MCF 10A (cell line): ENCODE measurements at places on chromosomes 13 and 19.

DNA sequence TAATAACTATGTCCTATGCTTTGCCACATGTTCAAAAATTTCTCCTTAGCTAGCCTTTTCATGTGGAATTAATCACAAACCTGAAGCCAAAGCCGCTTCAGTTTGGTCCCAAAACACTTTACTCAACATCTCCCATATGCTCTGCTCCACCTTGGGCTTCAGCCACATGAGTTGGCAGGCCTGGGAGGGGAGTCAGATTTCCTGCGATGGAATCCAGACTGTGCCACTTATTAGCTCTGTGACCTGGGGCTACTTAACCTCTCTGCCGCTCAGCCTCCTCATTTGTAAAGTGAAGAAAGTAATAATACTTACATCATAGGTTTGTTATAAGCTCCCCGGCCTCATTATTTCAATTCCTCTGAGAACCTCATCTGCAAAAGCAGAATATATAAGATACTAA is 272.0 kb downstream of the LMO7 start:
- peak; percentile 5 for DNase-seq

- DNase-seq: no peak
Observed at GRCh38 chr13:105395041-105395440, 1140.4 kb downstream of the EFNB2 start.

DNA sequence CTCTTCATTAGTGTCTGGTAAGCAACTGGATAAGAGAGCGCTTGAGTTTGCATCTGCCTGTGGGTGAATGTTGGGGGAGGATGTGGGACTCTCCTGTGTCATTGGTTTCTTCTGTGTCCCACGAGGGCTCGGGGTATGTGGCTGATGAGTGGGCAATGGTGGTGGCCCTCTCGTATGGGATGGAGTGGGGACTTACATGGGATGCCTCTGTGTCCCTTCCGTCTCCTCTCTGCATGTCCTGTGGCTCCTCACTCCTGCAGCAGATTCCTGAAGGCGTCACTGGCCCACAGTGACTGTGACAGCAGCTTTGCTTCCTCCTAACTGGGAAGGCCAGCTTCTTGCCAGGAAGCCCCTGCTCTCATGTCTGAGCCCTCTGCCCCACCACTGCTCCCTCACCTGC is 2.6 kb upstream of the LRP3 start:
- DNase-seq: no peak

GRCh38 chr13:22126433-22127021 is 455.7 kb downstream of the FGF9 start:
- DNase-seq: no peak

DNA sequence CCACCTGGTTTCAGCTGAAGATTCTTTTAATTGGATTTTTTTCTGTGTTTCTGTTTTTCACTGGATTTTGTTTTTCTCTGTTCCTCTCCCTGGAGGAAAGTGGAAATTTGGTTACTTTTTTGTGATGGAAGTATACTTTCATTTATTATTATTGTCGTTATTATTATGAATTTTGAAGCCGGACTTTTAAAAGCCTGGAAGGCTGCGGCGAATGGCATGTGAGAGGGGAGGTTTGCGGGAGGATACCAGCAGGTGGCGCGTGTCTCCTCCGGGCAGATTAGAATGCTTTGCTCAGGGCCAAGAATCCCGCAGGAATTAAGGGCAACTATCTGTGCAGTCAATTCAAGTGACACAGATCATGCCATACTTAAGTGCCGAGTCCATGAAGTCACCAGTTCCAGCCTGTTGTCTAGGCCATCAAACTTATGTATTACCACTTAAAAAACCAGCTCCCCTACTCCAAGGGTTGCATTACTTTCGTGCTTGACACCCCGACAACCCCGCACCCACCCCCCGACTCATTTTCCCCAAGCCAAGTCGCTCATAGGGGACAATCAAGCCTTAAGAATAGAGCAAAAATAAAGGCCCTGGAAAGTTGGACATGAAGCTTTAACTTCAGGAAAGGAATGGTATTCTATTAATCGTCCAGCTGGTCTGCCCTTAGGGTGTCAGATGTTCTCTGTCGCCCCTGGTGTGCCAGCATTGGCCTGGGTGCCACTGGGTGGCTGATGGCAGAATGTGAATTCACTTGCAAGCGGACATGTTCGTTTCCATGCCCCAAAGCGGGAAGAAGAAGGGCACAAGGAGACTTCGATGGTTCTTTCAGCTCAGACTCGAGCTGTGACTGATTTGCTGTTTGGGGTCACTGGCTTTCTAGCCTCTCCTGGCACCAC is 1.3 kb upstream of the LRCH1 start:
- peak; percentile 77 for DNase-seq

- DNase-seq: peak; percentile 26
Observed at GRCh38 chr19:38769635-38770211, 3.6 kb downstream of the LGALS7 start.

GRCh38 chr13:110206185-110206584 is 100.8 kb downstream of the COL4A1 start:
- no peak for DNase-seq

DNA sequence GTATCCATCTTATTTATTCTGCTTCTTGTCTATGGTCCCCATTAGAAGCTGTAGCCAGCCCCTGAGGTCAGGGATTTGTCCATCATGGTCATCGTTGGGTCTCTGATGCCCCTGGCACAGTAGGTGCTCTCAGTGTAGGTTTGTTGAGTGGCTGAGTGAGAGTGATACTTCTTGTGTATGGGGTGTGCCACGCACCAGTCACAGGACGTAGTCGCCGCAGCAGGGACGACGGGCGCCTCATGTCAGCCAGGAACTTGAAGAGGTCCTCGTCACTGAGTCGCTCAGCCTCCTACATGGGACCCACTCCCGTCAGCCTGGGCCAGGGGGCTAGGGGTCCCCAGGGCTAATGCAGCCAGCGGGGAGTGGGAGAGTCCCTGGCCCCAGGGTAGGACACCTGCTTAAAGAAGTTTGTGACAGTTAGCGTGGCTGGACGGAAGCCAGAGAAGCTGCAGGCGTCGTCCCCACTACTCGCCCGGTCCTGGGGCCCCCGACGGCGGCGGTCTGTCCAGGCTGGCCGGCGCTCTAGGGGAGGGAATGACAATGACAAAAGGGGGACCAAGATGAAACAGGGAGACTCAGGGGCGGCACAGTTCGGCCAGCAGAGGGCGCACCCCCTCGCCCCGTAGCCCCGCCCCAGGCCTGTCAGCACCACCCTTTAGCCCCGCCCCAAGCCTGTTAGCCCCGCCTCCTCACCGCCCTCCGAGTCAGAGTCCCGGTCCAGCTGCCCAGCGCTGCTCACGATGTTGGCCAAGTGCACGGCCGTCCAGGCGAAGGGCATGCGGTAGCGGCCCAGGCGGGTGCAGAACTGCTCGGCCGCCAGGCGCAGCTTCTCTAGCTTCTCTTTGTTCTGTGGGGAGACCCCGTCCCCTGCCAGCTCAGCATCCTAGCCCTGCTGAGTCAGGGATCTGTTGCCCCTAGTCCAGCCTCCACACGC is 3.7 kb downstream of the ANGPTL8 start:
- DNase-seq: peak; percentile 91

DNA sequence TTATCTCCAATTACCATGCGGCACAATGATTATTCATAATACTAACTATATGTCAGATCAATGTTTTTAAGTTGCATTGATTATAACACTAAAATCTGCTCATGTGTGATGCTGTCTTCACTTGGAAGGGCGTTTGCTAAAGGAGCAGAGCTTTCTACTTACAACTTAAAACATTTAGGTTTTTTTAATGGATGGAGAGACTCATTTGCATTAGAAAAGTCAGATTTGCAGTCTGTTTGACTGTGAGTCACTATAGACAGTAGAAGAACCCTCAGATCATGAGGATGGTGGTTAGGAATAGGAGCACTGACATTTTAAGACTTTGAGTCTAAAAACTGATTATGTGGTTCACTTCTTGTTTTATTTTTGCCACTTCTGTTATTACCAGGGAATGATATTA is 364.6 kb downstream of the HS6ST3 start:
- no peak for DNase-seq

- peak; percentile 24 for DNase-seq
Observed at GRCh38 chr13:54185785-54186184, 1157.2 kb downstream of the OLFM4 start.

GRCh38 chr19:37914908-37915307 is 7.9 kb downstream of the SIPA1L3 start:
- no peak for DNase-seq

DNA sequence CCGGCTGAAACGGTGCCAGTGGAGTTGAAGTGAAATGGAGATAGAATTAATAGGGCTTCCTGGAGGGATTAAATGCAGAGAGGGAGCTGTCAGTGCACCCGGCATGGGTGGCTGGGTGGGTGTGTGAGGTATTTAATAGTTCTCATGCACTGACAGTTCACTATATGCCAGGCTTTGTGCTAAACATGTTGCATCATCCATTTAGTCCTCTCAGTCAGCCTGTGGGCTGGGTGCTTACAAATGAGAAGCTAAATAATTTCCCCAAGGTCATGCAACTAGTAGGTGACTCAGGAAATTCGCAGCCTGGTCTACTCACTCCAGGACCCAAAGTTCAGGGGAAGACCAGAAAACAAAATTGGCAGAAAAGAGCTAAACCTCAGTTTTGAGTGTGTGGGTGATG is 63.5 kb upstream of the SPATA13 start:
- DNase-seq: peak; percentile 40

- peak; percentile 14 for DNase-seq
Observed at GRCh38 chr13:72290962-72291681, 424.1 kb upstream of the DACH1 start.

DNA sequence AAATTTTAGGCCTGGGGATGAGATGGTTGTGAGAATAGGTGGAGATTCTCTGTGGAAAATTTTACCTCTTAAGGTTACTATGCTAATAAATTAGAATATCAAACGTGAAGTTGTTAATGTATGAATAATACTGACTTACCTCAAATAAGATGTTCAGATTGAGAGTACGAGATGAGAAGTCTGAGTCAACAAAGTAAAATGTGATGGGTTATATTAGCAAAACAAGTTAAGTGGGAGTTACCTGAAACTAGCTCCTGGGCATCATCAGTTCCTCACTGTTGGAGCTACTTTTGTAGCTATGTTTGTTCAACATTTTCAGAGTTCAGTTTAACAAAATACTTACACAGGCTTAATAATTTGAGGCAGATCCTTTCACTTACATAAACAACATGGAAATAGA is 108.6 kb downstream of the PIBF1 start:
- DNase-seq: no peak

DNA sequence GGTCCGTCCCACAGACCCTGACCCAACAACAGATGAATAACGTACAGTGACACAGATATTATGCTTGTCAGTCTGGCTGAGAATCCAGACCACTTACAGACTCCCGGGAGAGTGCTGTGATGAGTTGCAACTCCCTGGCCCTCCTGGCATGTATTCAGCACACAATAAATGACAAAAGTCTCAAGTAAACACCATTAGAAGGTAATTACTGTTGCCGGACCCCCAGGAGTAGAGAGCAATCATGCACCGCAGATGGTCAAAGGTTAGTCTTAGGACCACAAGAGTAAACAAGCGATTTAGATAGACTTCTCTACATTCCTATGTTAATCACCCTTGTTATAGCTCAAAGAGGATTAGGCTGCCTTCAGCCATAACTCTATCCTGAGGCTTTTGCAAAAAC is 726.4 kb upstream of the GPC6 start:
- DNase-seq: no peak

GRCh38 chr13:101499406-101499805 is 46.9 kb downstream of the ITGBL1 start:
- DNase-seq: no peak

GRCh38 chr13:39596685-39597084 is 6.3 kb downstream of the LHFPL6 start:
- no peak for DNase-seq

DNA sequence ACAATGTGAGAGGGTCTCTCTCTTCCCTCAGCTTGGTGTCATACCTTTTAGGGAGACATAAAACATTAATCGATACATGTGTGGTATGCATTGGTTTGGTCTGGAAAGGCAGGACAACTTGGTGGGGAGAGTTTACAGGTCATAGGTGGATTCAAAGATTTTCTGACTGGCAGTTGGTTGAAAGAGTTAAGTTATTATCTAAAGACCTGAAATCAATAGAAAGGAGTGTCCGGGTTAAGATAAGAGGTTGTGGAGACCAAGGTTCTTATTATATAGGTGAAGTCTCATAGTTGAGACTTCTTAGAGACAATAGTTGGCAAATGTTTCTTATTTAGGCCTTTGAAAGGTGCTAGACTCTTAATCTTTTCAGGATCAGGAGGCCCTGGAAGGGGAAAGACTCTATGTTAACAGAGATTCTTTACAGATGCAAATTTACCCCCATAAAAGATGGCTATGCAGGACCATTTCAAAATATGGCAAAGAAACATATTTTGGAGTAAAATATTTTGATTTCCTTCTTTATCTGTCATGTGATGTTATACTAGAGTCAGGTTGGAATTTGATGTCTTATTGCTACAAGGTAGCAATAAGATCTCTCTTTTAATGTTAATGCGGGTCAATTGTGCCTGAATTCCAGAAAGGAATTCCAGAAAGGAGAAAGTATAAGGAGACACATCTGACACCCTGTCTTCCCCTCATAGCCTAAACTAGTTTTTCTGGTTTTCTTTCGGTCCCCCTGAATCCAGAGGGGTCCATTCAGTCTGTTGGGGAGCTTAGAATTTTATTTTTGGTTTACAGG is 59.2 kb upstream of the RCBTB2 start:
- no peak for DNase-seq

- no peak for DNase-seq
Observed at GRCh38 chr19:46213156-46213555, 16.4 kb upstream of the IGFL1 start.

- no peak for DNase-seq
Observed at GRCh38 chr19:16435999-16436650, 35.6 kb downstream of the EPS15L1 start.

GRCh38 chr19:36771261-36772231 is 1.1 kb downstream of the ZNF850 start:
- DNase-seq: no peak

DNA sequence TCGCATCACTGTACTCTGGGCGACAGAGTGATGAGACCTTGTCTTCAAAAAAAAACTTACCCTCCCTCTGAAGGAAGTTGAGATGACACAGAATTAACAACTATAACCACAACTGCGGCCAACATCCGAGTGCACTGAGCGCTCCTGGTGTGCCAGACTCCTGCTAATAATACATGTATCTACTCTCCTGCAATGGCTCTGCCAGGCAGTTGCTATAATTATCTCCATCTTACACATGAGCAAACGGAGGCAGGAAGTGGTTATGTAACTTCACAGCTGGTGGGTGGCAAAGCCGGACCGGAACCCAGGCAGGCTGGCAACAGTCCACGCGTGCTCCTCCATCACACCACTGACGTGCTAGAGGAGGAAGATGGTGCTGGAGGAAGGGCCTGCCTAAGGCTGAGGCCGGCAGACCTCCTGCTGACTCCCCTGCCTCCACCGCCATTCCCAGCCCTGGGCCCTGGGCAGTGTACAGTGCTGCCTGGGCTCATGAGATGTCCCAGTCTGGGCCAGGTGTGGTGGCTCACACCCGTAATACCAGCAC is 12.6 kb downstream of the XRCC1 start:
- DNase-seq: peak; percentile 86
